ENCODE measurements at places on chromosomes 6 and 20.

- DNase-seq: no peak
Measured at GRCh38 chr20:37513779-37514359, 7.2 kb upstream of the NNAT start.

- peak; percentile 81 for DNase-seq
Measured at GRCh38 chr20:12528591-12529041, 480.2 kb upstream of the SPTLC3 start.

DNA sequence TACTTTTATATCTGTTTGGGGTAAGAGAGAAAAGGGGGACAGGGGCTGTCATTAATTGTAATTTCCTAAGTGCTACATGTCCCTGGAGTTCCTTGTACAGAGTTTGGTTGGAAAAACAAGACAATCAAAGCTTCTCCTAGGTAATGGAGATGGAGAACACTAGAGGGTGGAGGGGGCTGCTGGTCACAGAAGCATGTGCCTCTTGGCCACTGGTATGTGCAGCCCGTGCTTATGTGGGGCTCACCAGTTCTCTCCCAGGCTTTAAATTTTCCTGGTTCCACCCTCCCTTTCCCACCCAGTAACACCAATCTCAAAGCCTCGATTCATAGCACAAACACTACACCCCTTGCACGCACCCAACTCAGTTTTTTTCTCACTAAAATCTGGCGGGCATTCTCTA lies 165.6 kb downstream of the SAMD5 start:
- DNase-seq: no peak

DNA sequence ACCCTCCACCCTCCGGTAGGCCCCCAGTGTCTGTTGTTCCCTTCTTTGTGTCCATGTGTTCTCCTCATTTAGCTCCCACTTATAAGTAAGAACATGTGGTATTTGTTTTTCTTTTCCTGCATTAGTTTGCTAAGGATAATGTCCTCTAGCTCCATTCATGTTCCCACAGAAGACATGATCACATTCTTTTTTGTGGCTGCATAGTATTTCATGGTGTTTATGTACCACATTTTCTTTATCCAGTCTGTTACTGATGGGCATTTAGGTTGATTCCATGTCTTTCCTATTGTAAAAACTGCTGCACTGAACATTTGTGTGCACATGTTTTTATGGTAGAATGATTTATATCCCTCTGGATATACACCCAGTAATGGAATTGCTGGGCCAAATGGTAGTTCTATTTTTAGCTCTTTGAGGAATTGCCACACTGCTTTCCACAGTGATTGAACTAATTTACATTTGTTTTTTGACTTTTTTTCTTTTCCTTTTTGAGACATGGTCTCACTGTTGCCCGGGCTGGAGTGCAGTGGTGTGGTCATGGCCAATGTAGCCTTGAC lies 4.5 kb downstream of the KPNA5 start:
- DNase-seq: no peak

- DNase-seq: no peak
Measured at GRCh38 chr6:10595731-10596664, 74.8 kb downstream of the GCNT2 start.

DNA sequence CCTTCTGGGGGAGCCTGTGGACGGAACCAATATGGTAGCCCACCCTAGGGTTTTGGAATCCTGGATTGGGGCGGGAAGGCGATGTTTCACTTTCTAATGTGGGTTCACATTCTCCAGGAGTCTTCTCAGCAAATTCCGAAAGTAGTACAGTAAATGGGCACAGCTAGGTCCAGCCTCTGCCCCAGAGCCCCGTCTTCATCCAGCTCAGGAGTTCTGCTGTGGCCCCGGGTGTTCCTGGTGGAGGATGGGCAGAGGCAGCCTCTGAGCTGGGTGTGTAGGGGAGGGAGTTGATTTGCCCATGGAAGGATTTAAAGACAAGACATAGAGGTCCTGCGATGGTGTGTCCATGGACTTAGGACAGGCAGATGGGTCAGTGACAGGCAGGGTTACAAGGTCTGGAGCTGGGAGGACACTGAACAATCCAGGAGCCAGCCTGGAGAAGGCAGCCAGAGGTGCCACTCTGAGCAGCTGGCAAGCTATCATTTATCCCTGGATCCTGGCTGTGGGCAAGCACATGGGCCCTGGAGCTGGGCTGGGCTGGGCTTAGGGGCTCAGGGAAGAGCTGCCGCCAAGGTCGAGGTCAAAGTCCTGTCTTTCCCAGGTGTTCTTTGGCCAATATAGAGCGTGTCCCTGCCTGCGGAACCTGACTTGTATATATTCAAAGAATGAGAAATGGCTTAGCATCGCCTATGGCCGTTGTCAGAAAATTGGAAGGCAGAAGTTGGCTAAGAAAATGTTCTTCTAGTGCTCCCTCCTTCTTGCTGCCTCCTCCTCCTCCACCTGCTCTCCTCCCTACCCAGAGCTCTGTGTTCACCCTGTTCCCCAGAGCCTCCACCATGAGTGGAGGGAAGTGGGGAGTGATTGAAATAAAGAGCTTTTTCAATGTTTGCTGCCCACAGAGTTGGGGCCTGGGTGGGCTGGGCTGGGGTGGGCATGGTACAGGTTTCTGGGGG lies 6.7 kb downstream of the CLPSL1 start:
- no peak for DNase-seq

DNA sequence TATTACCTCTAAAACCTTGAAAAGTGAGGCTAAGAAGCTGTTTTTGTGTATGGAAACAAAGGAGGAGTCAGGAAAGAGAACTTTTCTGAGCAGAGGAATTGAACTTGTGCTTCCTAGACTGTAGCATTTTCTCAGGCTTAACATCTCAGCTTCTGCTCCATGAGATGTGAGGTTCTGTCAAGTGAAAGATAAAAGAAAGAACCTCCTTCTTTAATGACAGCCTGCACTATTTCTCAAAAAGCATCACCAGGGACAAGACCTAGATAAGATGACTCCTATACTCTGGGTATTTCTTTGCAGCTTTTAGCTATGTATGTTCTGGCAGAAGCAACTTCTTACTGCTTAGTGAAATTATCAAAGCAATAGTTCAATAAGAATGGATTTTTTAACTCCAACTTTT lies 87.6 kb upstream of the KCNQ5 start:
- no peak for DNase-seq

GRCh38 chr6:5469101-5469846 lies 208.0 kb downstream of the FARS2 start:
- peak; percentile 39 for DNase-seq

DNA sequence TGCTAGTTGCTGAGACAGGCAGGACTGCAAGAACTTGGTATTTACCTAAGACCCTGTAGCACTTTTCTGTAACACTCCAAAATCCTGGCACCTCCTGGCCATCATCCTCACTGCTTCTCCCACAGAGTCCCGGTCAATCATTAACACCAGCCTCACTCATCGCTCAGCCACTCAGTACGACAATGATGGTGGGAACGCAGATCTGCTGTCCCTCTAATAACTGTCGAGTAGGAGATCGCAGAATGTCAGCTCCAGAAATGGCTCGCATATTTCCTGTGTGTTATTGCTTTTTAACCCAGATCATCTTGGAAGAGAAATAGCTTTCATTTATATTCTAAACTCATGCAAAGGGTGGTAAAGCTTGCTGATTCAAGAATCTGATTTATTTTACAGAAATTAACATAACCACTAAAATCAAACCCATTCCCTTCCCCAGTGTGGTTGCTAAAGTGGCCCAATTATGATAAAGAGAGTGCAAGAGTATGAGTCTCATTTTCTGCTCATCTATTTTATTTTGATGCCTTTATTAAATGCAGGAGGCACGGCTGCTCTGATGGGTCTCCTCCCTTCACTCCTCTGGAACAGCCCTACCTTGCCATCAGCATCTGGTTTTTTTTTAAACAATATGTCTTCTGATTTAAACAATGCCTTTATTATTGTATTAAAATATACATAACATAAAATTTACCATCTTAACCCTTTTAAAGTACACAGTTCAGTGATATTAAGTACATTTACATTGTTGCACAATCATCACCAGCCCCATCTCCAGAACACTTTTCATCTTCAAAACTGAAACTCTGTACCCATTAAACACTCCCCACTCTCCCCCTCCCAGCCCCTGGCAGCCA lies 28.3 kb upstream of the GGTLC1 start:
- no peak for DNase-seq

GRCh38 chr6:82178759-82179112 lies 68.8 kb downstream of the IBTK start:
- DNase-seq: no peak

DNA sequence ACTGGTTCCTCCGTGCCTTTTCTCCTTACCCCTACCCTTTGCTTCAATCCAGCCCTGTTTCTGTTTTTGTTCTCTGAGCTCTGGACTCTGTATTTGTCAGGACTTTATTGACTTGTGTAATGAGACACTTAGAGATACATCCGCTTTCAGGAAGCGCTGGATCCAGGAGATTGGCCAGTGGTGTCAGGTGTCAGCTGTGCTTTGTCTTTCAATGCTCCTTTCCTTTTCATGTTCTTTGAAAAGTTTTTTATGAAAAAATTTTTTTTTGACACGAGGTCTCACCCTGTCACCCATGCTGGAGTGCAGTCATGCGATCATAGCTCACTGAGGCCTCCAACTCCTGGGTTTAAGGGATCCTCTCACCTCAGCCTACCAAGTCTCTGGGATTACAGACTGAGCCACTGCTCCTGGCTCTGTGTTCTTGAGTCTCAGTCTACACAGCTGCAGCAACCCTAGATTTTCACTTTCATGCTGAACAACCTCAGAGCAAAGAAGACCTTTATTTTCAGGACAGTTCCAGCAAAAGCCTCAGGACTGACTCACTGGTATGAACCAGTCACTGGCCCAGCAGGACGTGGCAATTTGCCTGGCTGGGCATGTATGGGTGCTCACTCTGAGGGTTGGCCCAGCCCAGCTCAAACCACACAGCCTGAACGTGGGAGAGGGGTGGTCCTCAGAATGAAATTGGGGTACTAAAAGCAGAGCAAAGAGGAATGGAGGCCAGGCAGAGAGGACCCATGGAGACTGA lies 108.5 kb downstream of the DHX35 start:
- DNase-seq: no peak

GRCh38 chr20:10951904-10952303 lies 278.1 kb upstream of the JAG1 start:
- no peak for DNase-seq

DNA sequence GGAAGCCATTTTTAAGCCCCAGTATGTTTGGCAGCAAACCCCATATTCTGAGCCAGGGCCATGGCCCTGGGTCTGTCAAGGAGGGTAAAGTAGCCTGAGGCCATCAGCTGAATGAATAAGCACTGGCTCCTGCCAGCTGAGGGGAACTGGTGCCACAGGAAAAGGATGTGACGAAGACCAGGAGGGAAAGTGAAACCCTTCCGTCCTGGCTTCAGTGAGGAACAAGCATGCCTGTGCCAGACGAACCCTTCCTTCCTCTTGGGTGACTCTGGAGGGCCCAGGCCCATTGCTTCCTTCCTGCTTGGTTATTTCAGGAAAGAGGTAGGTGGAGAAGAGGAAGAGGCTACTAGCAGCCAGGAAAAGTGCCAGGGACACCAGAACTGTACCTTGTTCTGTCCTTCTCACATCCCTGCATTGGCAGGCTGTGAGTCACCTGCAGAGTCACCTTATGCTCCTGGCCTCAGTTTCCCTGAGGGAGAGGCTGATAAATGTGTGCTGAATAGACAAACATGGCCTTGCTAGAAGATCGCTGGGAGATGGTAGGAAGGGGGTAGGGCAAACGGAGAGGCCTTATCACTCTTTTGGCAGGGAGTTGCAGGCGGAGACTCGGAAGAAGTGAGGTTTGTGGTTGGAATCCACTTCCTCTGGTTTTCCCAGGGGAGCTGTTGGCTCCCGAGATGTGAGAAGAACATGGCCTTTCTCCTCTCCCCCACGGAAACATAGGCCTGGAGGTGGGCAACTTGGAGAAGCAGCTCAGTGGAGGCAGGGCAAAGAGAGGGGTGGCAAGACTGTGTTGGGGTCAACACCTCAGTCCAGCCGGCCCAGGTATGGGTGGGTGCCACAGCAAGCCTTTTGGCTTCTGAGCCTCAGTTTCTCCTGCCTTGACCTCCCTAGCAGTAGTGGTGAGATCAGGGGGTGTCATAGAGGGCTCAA lies 37.4 kb downstream of the COX4I2 start:
- no peak for DNase-seq

- no peak for DNase-seq
Measured at GRCh38 chr6:40762981-40763380, 175.8 kb upstream of the LRFN2 start.

GRCh38 chr6:12022481-12022880 lies 10.4 kb downstream of the HIVEP1 start:
- DNase-seq: no peak

DNA sequence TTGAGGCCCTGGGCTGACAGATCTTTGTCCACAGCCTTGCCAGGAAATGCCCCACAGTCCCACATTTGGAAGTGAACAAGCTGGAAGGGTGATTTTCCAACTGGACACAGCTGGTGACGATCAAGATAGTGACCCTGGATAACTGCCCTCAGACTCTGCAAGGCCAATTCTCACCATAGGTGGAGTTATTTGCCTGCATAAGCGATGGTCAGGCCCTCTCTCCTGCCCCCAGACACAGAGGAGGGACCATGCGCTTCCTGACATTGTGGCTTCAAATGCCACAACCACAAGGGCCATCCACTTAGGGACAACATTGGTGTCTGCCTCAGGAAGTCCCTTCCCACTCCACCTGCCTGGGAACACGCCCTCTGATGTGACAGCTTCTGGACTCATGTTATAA lies 96.0 kb downstream of the JPH2 start:
- DNase-seq: no peak

DNA sequence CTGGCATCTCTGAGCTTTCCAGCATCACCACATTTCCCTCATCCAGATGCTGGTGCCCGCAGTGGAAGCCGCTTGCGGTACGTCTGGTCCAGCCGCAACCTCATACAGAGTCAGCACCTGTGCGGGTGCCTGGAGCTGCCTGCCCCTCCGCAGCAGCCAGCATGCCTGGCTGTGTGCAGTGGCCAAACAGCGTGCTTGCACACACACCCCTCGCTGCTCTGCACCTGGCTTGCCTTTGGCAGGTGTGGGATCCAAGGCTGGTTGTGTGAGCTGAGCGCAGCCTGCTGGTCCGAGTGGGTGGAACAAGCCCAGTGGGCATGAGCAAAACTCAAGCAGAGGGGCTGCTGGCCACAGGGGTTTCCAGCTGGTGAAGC lies 3.1 kb upstream of the HINT3 start:
- DNase-seq: no peak

GRCh38 chr6:53822401-53823125 lies 27.8 kb downstream of the LRRC1 start:
- DNase-seq: no peak

- no peak for DNase-seq
Measured at GRCh38 chr6:54072635-54073313, 38.5 kb upstream of the MLIP start.

- peak; percentile 64 for DNase-seq
Measured at GRCh38 chr6:54719633-54720032, 126.9 kb upstream of the FAM83B start.

GRCh38 chr20:25992146-25992545 lies 295.5 kb upstream of the ZNF337 start:
- no peak for DNase-seq

DNA sequence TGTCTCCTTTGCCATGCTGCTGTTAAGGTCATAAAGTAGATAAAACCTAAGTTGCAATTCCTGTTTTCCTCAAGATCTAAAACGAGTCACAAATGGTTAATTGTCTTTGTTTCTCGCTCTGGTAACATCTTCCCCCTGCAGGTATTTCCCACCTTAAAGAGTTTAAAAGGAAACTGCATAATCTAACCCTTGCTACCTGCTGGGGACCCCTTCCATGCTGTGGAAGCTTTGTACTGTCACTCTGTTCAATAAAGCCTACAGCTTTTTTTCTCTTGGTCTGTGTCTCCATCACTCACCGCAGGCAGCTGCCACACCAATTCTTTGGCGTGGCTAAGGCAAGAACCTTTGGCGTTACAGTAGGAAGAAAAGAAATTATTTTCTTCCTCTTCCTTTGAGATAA lies 117.7 kb upstream of the GJE1 start:
- no peak for DNase-seq

- no peak for DNase-seq
Measured at GRCh38 chr20:44696315-44696714, 18.9 kb upstream of the CCN5 start.
